Activated CD4-positive, alpha-beta T cell treated with anti-CD3 and anti-CD28 coated beads, Interleukin-2, amount 10 ng/mL, durations not matched to agents 7 days and 5 days (primary cell): ENCODE measurements at places on chromosomes 12 and 14.

DNA sequence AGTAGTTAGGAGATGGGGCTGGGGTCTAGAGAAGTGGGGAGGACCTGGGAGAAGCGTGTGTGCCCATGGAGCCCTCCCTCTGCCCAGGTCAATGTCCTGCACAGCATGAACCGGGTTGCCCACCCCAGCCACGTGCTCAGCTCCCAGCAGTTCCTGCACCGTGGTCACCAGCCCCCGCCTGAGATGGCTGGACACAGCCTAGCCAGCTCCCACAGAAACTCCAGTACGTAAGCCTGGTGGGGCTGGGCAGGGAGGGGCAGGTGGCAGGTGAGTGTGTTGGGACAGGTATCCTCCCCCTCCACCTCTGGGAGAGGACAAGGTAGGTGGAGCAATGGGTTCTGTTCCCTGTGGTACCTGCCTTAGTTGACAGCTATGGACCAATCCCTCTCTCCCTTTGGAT is 20.7 kb downstream of the CLSTN3 start:
- no peak overlapping the region for H3K4me3 ChIP-seq
- peaks cover 5% of the 10 kb centered on the region for H3K4me1 ChIP-seq
- peaks cover 36% of the 10 kb centered on the region for H3K36me3 ChIP-seq
- no peak overlapping the region for H3K27ac ChIP-seq
- no peak for DNase-seq
- H3K27me3 ChIP-seq: no peaks in the 10 kb centered on the region

GRCh38 chr14:101561145-101561896 is at the start of gene DIO3:
DIO3 (plus strand) TSS chr14:101561495.
- peaks cover 7% of the 10 kb centered on the region for H3K36me3 ChIP-seq
- DNase-seq: no peak
- peak within 1 kb of the TSS; percentile 40 for H3K4me3 ChIP-seq
- peak within 1 kb of the TSS; percentile 13 for H3K27ac ChIP-seq

GRCh38 chr12:128337431-128338170 is 70.6 kb downstream of the TMEM132C start:
- no peaks in the 10 kb centered on the region for H3K4me1 ChIP-seq
- DNase-seq: no peak
- no peaks in the 10 kb centered on the region for H3K27me3 ChIP-seq
- H3K4me3 ChIP-seq: no peak overlapping the region
- H3K27ac ChIP-seq: no peak overlapping the region

DNA sequence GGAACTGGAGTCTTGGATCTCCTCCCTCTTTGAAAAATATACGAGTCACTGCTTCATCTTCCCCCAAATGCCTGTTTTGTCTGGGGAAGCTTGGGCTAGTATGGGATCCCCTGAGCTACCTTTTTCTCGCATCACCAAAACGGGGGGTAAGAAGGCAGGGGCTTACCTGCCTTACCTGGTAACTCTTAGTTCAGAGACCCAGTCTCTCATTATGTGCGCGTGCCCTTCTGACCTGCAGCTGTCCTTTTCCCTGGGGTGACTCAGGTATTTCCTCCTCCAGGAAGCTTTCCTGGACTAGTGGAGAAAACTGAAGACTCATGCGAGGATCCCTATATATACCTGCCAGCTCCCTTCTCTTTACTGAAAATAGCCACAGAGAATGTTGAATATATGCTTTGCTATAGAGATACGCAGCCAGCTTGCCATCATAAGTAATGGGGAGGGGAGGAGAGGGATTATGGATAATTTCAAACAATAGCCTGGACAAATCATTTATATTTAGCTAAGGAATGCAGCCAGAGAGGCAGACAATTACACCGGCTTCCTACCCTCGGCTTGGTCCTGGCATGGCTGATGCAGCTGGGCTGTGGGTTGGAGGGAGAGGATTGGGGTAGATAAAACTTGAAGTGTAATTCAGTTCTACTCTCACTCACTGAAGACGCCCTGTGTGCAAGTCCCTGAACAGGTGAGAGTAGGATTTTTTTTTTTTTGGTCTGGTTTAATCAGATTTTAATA is 1.1 kb downstream of the TSPAN9 start:
- H3K4me1 ChIP-seq: peaks cover 9% of the 10 kb centered on the region
- peak overlapping the region; percentile 59 for H3K4me3 ChIP-seq
- H3K27me3 ChIP-seq: peaks cover 21% of the 10 kb centered on the region
- H3K36me3 ChIP-seq: no peaks in the 10 kb centered on the region

GRCh38 chr12:44464180-44464579 is 411.9 kb downstream of the NELL2 start:
- no peak overlapping the region for H3K27ac ChIP-seq
- DNase-seq: no peak
- peaks cover 4% of the 10 kb centered on the region for H3K27me3 ChIP-seq
- no peaks in the 10 kb centered on the region for H3K4me1 ChIP-seq
- no peaks in the 10 kb centered on the region for H3K36me3 ChIP-seq

- no peak for DNase-seq
- no peaks in the 10 kb centered on the region for H3K36me3 ChIP-seq
Measured at GRCh38 chr14:73260574-73260973, 23.3 kb downstream of the PAPLN start.

DNA sequence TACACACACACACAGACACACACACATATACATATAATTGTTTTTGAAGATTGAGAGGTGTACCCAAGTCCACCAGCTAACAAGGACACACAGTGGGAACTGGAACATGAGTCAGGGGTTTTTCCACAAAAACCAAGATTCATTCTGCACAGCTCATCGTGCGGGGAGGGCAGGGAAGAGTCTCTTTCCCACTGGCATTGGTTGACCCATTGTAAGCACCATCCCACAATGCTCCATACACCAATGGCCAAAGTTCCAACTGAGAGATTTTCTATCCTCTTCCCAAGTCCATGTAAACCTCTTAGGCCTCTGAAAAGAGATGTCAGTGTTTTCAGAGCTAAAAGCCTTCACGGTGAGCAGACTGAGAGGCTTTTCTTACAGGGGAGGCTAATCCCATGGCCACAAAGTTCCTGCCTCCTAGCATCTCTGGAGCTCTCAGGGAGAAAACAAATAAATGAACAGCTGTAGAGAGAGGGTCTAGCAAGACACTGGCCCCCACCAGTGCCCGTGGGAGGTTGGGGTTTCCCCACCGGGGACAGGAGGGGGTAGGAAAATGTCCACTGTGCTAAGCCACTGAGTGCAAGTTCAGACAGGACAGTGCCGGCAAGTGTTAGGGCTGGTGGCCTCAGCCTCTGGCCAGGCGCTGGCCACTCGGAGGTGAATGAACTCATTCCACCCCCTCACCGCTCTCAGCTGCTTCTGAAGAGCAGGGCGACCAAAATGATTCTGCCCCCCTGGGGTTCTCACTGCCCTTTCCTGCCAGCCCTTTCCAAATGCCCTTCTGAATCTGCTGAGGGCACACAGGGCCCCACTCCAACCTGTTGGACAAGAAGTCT is 21.5 kb upstream of the TC2N start:
- H3K27me3 ChIP-seq: no peaks in the 10 kb centered on the region
- H3K4me3 ChIP-seq: no peak overlapping the region
- H3K27ac ChIP-seq: no peak overlapping the region

DNA sequence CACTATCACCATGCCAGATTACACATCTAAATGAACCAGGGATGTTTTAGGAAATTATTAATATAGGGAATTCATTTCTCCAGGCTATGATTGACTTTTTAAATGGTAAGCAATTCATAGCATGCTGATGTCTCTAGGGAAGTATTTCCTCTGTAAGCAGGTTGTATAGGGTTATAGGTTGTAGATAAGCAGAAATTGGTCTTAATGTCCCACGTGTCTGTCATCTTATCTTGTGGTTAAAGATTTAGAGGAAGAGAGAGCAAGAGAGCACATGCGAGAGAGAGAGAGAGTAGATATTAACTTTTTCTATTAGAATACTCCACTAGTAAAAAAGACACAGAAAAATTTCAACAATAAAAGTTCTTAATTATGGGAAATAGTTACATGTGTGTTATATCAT is 32.6 kb downstream of the TRHDE start:
- no peaks in the 10 kb centered on the region for H3K4me1 ChIP-seq

GRCh38 chr12:5723711-5724252 is 221.3 kb downstream of the ANO2 start:
- H3K4me1 ChIP-seq: no peaks in the 10 kb centered on the region
- no peak overlapping the region for H3K4me3 ChIP-seq
- no peaks in the 10 kb centered on the region for H3K36me3 ChIP-seq
- H3K27me3 ChIP-seq: peaks cover 11% of the 10 kb centered on the region

GRCh38 chr14:33686856-33687255 is 264.0 kb downstream of the EGLN3 start:
- no peaks in the 10 kb centered on the region for H3K4me1 ChIP-seq
- no peak overlapping the region for H3K4me3 ChIP-seq
- DNase-seq: no peak
- H3K27me3 ChIP-seq: no peaks in the 10 kb centered on the region
- H3K36me3 ChIP-seq: no peaks in the 10 kb centered on the region
- no peak overlapping the region for H3K27ac ChIP-seq

GRCh38 chr12:116384691-116385485 is 107.4 kb upstream of the MED13L start:
- no peak for DNase-seq
- no peak overlapping the region for H3K27ac ChIP-seq
- peaks cover 6% of the 10 kb centered on the region for H3K27me3 ChIP-seq
- H3K4me3 ChIP-seq: no peak overlapping the region
- H3K4me1 ChIP-seq: peaks cover 6% of the 10 kb centered on the region
- no peaks in the 10 kb centered on the region for H3K36me3 ChIP-seq

GRCh38 chr12:24977060-24977459 is 28.2 kb upstream of the BCAT1 start:
- H3K27ac ChIP-seq: no peak overlapping the region
- no peaks in the 10 kb centered on the region for H3K27me3 ChIP-seq
- DNase-seq: no peak
- no peaks in the 10 kb centered on the region for H3K36me3 ChIP-seq
- no peak overlapping the region for H3K4me3 ChIP-seq

DNA sequence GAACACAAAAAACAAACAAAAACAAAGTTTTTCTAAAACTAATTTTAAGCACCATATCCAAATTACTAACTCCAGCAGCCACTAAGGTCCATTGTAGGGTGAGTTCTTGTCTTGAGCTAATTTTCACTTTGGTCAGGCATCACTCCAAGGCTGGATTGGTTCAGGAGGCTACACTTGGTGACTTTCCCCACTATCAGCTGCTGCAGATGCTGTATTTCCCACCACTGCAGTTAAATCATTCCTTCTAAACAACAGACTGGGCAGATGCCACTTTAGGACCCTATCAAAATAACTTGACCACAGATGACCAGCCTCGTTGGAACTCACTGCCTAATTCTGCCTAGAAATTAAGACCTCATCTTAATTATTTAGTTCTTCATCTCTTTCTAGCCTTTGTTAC is 140.5 kb downstream of the SLC16A7 start:
- H3K4me3 ChIP-seq: no peak overlapping the region
- peaks cover 11% of the 10 kb centered on the region for H3K4me1 ChIP-seq
- no peak overlapping the region for H3K27ac ChIP-seq
- DNase-seq: no peak
- H3K36me3 ChIP-seq: peaks cover 17% of the 10 kb centered on the region

GRCh38 chr12:52258335-52258901 is 16.0 kb upstream of the KRT86 start:
- peaks cover 3% of the 10 kb centered on the region for H3K36me3 ChIP-seq
- no peak overlapping the region for H3K27ac ChIP-seq
- peaks cover 69% of the 10 kb centered on the region for H3K27me3 ChIP-seq
- no peak for DNase-seq

- no peak overlapping the region for H3K4me3 ChIP-seq
- no peak overlapping the region for H3K27ac ChIP-seq
- H3K27me3 ChIP-seq: no peaks in the 10 kb centered on the region
- H3K36me3 ChIP-seq: no peaks in the 10 kb centered on the region
- DNase-seq: no peak
- no peaks in the 10 kb centered on the region for H3K4me1 ChIP-seq
Measured at GRCh38 chr12:117404940-117405339, 43.5 kb upstream of the NOS1 start.
